ENCODE measurements at places on chromosomes 11 and 22. TPM values are rescaled to one million over a fixed set of nuclear protein-coding genes. Genes with fewer than 3 reads are reported as not detected.

DNA sequence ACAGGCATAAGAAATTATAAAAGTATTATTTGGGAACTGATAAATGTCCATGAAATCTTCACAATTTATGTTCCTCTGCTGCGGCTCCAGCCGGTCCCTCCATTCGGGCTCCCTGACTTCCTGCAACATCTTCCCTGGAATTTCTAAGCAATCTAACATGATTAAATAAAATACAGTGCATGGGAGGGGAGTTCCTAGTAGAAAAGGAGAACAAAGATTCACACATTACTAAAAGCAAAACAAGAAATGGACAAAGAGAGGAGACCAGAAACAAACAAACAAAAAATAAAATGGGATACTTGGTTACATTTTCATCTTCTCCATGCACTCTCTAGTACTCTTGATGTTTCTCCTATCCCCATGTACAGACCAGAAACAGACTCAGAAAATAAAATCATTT, 8.6 kb upstream of the APOL4 start:
- DNase-seq, result no peak
- no peak overlapping the region for H3K4me3 ChIP-seq
- no peak overlapping the region for H3K27ac ChIP-seq
- H3K4me1 ChIP-seq, result peaks cover 32% of the 10 kb centered on the region

DNA sequence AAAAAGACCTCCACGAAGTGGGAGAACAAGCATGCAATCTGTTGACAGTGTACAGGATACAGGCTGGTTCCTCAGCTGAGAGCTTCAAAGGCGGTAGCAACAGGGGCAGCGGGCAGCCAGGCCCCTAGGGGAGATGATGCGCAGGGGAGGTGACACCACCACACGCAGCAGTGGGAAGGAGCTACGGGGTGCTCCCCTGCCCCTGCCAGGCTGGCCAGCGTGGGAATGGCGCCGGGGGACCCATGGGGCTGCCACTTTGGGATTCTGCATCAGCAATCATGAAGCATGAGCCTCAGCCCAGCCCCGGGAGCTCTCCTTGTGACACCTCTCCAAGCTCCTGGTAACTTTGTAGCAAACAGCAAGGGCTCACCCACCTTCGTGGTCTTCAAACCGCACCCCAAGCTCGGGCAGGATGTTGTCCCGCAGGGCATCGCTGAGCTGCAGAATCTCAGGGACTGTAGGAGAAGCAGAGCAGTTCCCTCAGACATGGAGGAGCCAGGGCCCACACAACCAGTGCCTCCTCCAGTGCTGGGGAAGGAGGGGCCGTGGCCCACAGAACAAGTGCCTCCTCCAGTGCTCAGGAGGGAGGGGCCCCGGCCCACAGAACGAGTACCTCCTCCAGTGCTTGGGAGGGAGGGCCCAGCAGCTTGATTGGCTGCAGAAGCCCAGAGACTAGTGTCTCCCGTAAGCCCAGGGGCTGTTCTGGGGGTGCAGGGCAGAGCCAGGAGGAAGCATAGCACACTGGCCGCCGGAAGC, 14.6 kb upstream of the NAP1L4 start:
- peak overlapping the region; percentile 80 for H3K4me3 ChIP-seq
- peaks cover 75% of the 10 kb centered on the region for H3K4me1 ChIP-seq
- H3K27me3 ChIP-seq, result no peaks in the 10 kb centered on the region
- H3K36me3 ChIP-seq, result peaks cover 65% of the 10 kb centered on the region

GRCh38 chr11:86579406-86579731, 93.0 kb downstream of the ME3 start:
- H3K36me3 ChIP-seq, result no peaks in the 10 kb centered on the region
- H3K27ac ChIP-seq, result no peak overlapping the region

SAMM50 gene
- total RNA-seq, result 57.9 TPM

ACTN3 gene
- total RNA-seq, result 0.40 TPM

FXYD6 gene
- 0.20 TPM for total RNA-seq

AMOTL1 gene
- total RNA-seq, result 4.6 TPM

All from activated CD8-positive, alpha-beta memory T cell treated with anti-CD3 and anti-CD28 coated beads, Interleukin-2, amount 10 ng/mL, durations not matched to agents 7 days and 5 days (primary cell).